ENCODE measurements at places on chromosomes 13 and 19.

- no peak for DNase-seq
Measured at GRCh38 chr13:36067746-36068381, 63.3 kb downstream of the DCLK1 start.

- no peak for DNase-seq
Measured at GRCh38 chr13:73820688-73821087, 313.5 kb downstream of the KLF12 start.

DNA sequence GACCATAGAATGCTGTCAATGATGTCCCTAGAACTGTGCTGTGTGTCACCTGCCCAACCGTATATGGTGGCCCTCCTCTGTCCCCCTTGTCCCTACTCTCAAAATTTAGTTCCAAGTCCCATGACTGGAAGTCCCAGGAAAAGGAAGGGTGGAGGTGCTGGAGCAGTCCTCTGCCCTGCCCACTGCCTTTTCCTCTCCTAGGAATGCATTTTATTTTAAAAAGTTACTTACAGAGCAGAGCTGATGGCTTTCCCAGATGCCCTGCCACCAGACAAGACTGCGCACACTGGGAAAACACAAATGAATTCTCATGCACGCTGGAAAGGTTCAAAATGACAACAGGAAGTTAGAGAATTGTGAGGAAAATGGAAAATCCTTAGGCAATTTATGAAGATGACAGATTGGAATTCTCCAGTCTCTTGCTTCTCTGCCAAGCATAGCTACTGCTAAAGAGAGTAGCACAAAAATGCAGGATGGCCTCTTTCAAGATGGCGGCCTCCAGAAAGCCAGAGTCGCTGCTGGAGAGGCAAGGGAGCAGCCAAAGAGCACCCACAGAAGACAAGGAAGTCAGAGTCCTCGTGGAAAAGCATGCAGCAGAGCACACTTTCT is 117.1 kb upstream of the TSC22D1 start:
- DNase-seq, result no peak

GRCh38 chr13:109785141-109785891 is 1.1 kb downstream of the IRS2 start:
- peak; percentile 34 for DNase-seq

DNA sequence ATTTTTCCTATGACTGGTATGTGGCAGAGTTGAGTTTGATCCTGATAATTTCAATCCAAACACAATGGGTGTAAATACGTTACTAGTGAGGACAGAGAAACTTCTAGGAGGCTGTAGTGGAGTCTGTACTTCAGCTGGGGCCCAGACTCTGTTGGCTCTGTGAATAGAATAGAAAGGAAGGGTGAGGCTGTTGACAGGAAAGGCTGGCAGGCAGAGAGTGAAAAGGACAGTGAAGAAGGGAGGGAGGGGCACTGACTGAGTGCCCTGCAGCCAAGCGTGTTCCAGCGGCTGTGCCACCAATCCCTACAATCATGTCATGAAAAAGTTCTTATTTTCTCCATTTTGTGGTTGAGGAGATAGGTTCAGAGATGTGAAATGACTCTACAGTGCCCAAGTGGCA is 80.5 kb downstream of the MBNL2 start:
- no peak for DNase-seq

- DNase-seq, result no peak
Measured at GRCh38 chr13:77898097-77898496, 20.5 kb downstream of the EDNRB start.

DNA sequence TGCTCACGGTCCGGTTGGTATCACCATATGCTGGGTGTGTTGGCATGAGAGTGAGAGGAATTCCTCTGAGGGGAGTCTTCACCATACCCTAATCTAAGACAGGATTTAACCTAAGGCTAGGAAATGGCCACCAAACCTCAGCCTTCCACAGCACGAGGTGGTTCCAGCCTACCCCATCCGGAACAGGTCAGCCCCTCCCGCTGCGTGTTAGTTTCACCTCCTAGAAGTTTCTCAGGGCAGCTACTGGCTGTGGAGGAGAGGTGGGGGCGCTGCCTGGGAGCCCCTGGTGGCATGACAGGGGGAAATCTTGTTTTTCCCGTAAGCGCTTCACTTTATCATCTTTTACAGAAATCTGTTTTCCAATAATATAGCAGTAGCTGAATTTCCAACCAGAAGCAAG is 55.1 kb downstream of the RGCC start:
- no peak for DNase-seq

DNA sequence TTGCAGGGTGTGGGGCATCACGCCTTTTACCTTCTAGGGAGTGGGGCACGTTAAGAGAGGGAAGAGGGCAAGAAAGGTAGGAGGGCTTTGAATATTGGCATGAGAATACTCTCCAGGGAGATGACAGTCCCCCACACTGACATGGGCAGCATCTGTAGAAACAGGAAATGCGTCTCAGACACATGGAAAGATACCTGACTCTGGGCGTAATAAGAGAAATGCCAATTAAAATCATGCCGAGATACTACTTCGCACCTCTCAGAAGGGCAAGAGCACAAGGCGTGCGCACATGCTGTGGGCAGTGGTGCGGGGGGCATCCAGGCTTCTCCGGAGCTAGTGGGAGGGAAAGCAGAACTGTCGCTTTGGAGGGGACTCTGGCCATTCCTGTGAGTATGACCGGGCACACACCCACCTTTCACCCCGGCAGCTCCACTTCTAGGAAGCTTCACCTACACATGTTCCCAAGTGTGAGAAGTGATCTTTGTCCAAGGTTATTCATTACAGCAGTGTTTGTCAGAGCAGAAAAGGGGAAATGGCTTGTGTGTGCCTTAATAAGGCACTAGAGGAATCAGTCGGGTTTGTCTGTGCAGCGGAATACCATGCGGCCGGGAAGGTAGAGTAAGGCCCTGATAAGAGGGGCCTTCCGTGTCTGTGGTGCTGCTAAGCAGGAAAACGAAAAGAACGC is 99.5 kb downstream of the SIPA1L3 start:
- DNase-seq, result no peak

- DNase-seq, result no peak
Measured at GRCh38 chr13:95604556-95604915, 40.0 kb downstream of the DZIP1 start.

GRCh38 chr19:17090583-17090982 is 15.0 kb downstream of the MYO9B start:
- no peak for DNase-seq

DNA sequence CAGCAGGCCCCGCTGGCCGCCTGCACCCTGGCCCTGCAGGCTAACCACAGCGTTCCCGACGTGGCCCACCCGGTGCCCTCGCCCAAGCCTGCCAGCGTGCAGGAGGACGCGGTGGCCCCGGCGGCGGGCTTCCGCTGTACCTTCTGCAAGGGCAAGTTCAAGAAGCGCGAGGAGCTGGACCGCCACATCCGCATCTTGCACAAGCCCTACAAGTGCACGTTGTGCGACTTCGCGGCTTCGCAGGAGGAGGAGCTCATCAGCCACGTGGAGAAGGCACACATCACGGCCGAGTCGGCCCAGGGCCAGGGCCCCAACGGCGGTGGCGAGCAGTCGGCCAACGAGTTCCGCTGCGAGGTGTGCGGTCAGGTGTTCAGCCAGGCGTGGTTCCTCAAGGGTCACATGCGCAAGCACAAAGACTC is 72.1 kb downstream of the ZNF536 start:
- DNase-seq, result no peak

- no peak for DNase-seq
Measured at GRCh38 chr19:17339088-17339741, 1.9 kb downstream of the GTPBP3 start.

GRCh38 chr13:57527114-57527735 is 104.3 kb upstream of the PCDH17 start:
- no peak for DNase-seq

- DNase-seq, result no peak
Measured at GRCh38 chr13:30738526-30739236, 3.3 kb downstream of the ALOX5AP start.

DNA sequence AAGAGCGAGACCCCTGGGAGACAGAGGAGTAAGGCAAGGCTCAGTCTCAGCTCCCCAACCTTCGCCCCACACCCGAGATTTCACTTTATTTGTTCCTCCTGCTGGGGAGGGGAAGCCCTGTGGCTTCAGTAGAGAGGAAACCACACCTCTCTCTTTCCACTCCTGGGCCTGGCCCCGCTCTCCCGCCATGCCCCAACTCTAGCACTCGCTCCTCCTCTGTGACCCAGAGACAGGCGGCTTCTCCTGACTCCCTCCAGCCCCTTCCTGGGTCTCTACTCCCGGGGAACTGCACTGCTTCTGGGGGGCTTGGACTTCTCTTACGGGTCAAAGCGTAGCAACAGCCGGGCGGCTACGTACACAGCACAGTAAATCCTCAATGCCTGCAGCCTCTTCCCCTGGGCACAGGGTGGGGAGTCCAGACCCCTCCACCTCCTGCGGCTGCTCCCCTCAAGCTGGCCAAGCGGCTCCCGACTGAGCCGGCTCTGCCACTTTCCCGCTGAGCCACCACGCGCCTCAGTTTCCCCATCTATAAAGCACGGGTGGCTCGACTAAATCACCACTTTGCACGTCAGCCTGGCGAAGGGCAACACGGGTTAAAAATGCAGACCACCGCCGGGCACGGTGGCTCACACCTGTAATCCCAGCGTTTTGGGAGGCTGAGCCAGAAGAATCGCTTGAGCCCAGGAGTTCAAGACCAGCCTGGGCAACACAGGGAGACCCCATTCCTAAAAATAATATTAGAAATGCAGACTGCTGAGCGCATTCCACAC is 1.4 kb downstream of the RNF126 start:
- peak; percentile 71 for DNase-seq

GRCh38 chr19:52990759-52991418 is 22.8 kb upstream of the ERVV-1 start:
- DNase-seq, result no peak

DNA sequence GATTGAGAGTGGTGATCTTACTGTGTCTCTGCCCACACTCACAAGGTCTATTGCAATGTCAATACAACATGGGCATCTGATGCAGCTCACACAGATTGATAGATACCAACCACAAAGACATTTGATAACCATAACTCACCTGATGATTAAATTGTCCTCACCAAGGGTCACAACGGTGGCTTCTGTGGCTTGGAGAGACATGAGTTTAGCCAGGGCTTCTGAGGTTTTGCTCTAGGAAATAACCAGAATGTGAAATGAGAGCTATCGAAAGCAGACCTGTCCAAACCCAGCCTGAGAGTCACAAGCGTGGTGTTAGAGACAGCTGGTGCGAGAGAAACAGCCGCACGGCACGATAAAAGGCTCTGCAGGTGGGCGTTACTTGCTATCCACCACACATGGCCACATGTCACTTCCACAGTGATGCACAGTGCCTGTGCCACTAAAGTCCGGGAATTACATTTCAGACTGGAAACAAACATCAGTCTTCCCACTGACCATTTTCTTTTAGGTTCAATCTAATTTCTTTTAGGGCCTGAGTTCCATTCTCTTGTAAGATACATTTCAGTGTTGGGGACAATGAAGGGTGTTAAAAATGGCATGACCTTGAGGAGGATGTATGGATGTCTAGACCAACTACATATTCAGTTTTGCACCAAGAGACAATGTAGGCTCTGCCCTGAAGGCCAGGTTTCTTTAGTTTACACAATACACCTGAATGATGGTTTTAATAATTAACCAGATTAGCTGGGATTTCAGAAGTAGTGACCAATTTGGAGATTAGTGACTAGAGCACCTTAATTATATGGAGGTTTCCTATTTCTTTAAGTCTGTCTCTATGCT is 53.7 kb downstream of the ATP7B start:
- DNase-seq, result no peak

DNA sequence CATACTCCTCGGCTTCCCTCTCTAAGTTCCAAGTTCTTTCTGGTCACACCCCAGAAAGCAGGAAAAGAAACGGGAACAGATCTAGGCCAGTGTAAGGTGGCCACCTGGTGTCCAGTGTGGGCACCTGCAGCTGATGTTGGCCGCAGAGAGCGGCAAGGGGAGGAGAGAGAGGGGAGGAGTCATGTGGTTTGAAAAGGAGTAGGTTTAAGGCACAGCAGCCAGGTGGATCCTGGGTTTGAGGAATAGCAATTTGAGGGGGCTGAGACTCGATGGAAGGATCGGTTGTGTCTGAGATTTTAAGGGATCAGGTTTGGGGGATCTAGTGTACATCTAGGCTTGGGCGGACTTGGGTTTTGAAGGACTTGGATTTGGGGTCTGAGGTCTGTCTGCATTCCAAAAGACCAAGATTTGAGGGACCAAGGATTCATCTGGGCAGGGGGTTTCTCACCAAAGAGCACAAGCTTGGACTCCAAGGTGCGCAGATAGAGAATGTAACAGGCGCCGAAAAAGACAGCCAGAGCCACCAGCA is 1.2 kb downstream of the RABAC1 start:
- DNase-seq, result peak; percentile 91

DNA sequence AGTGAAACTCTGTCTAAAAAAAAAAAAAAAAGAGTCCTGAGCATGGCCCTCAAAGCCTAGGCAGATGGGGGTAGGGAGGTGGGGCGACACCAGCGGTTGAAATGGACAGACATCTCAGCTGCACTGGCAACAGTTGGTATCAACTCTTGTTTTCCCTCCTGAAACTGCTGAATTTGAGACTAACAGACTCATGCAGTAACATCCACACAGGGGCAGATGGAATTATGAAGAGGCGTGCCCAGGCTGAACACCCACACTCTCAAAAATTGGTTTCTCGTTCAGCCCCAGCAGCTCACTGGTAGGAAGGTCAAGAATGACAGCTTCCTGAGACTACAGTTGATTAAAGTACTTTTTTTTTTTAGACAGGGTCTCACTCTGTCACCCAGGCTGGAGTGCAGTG is 24.1 kb downstream of the PBX4 start:
- no peak for DNase-seq

DNA sequence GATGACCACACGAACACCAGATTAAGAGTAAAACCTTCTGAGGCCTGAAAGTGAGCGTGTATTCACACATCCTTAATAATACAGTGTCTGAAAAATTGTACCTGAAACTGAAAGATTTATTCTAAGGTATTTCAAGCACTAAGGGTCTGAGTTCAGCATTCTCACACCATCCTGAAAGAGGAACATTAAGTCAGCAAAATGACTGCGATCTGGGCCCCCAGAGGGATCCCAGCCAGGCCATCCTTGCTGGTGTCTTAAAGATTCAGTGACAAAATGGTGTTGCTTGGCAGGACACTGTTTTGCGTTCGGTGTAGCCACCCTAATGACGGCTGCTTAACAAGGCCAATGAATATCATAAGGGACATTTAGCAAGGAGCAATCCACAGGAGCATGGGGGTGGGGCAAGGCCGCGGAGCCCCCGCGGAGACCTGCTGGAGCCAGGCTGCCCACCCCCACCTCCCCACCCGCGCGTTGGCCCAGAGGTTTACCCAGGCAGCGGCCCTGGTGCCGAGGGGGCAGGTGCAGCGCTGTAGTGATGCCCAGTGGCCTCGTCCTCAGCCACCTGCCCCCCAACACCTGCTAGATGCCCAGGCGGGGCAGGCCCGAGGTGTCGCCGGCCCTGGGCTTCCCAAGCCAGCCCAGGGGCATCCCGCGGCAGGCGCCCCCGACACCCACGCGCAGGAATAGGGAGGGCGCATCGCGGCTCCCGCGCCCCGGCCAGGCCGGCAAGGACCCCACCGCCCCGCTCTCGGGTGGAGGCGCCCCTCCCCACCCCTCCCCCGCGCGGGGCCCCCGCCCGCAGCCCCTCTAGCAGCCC is 742 bp downstream of the NALCN start:
- no peak for DNase-seq

Data from hepatic stellate cell (primary cell).